ENCODE measurements at places on chromosomes 2 and 18. TPM values are rescaled to one million over a fixed set of nuclear protein-coding genes. Genes with fewer than 3 reads are reported as not detected.
A peak's percentile ranks its signal among the peaks of the same experiment; 100 is the strongest.

DNA sequence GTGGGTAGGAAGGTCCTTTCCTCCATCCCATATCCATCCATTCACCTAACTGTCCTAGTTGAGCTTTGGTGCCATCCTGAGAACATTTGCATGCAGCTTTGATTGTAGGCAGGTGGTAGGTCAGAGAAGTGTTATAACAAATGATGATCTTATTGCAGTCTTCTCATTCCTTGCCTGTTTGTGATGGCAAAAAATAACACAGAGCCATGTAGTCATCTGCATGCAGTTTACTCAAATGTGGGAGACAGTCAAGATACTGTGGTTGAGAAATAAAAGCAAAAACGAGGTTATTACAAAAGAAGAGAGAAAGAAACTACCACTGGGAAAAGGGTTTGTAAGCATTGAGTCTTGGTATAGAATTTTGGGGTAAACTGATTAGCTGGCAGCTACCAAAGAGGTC, 66.3 kb downstream of the AOX1 start:
- no peak for DNase-seq

- peak; percentile 79 for DNase-seq
Measured at GRCh38 chr2:174682007-174682577, 82.2 kb downstream of the CHRNA1 start.

GRCh38 chr2:187408926-187409325, 39.1 kb downstream of the CALCRL start:
- DNase-seq = no peak

GRCh38 chr2:134505446-134505845, 213.4 kb downstream of the TMEM163 start:
- DNase-seq = peak; percentile 7

- DNase-seq = no peak
Measured at GRCh38 chr2:236823041-236823629, 253.5 kb downstream of the ACKR3 start.

DNA sequence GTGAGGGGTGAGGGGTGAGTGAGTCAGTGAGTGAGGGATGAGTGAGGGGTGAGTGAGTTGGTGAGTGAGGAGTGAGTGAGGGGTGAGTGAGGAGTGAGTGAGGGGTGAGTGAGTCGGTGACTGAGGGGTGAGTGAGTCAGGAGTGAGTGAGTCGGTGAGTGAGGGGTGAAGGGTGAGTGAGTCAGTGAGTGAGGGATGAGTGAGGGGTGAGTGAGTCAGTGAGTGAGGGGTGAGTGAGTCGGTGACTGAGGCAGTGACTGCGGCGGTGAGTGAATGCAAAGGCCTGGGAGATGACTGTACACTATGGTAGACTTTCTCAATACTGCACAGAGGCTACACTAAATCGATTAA, 16.6 kb downstream of the THAP4 start:
- no peak for DNase-seq

GRCh38 chr2:97742381-97742847, 29.0 kb downstream of the ZAP70 start:
- peak; percentile 44 for DNase-seq

- DNase-seq = no peak
Measured at GRCh38 chr2:123648016-123648415, 377.1 kb upstream of the CNTNAP5 start.

- DNase-seq = peak; percentile 46
Measured at GRCh38 chr2:120245520-120246332, 6.9 kb upstream of the RALB start.

DNA sequence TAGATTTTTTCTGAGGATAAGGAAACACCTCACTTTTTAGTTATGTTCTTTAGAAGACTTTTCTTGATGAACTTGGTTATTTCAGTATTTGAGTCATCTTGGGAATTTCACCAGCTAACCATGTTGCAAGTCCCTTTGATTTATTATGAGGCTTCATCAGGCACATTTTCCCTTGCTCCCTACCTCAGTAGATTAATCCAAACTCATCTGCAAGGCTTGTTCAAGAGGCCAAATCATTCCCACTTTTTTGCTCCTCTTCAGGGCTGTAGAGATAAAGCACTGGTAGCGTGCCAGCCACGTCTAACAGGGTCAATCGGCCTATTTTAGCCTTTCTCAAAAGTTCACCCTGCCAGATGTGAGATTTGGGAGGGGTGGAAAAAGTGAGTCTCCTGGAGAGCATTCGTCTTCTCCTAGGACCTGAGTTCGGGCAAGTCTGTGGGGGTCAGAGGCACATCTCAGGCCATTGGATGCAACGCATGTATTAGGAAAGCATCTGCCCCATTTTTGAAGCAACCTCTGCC, 120.3 kb downstream of the RDH14 start:
- no peak for DNase-seq

DNA sequence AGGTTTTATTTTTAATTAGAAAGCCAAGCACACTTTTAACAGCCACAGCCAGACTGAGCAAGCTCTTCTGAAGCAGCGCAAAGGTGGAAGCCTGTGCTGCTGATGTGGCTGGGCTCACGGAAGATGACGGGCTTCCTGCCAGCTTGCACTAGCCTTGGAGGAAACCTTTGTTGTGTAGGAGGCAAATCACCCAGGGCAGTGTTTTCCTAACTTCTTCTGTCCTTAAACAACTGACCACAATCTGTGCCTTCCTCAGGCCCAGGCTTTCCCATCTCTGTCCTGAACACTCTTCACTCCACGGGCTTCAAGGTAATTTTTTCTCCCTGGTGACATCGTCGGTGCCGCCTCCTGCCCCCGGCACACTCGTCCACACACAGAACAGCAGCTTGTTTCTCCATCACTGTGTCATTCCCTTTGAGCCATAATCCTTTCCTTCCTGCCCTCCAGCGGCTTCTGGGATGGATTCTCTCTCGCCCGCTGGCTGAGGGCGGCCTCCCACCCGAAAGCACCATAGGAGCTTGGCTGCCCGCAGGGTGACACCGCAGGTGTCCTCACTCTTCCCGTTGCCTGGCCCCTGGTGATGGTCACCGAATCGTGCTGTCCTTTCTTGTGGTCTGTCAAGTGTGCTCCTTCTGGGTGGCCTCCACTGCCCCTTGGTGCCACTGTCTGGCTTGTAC, 31.1 kb upstream of the INHBB start:
- DNase-seq = peak; percentile 75

The TSN gene
- total RNA-seq = 43.9 TPM

DNA sequence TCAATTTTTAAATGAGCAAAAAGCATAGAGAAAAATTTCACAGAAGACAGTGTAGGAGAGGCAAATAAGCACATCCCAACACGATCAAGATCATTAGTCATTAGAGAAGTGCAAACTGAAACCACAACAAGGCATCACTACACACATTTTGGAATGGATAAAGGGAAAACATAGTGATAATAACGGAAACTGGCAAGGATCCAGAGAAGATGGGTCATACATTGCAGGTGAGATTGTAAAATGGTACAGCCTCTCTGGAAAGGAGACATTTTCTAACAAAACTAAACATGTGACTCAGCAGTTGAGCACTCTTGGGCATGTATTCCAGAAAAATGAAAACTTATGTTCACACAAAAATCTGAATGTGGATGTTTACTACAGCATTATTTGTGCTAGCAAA, 98.3 kb upstream of the TMEM17 start:
- no peak for DNase-seq

The CFC1 gene
- total RNA-seq = not detected

DNA sequence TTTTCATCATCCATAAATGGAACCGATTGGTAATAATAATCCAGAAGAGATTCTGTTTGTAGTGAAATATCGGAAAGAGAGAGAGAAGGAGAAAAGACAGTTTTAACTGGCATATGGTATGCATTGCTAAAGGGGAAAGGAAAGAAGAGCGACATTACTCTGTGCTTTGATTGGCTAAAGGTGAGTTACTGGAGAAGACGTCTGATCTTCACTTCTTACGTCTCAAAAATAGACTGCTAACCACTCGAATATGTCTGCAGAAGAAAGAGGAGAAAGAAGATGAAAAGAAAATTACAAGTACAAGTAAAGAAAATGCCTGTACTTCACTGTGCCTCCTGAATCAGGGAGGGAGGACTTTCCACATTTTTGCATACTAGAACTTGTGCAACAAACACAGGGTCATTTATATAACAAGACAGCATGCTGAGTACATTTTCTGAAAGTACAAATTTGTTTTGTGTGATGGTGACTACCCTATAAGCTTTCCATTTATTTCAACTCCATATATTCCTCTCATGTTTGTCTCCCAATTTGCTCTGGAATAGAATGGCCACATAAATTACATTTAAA, 787.2 kb downstream of the RNF144A start:
- no peak for DNase-seq

GRCh38 chr2:121039679-121040078, 245.3 kb downstream of the TFCP2L1 start:
- DNase-seq = no peak

GRCh38 chr2:133941666-133942065, 312.2 kb upstream of the MGAT5 start:
- no peak for DNase-seq

The KYNU gene
- 0.67 TPM for total RNA-seq

The EVA1A gene
- total RNA-seq = 2.7 TPM

The HAAO gene
- total RNA-seq = 2.5 TPM

The ARHGAP28 gene
- 2.1 TPM for total RNA-seq

- no peak for DNase-seq
Measured at GRCh38 chr2:238141541-238142318, 3.3 kb downstream of the KLHL30 start.

The CAPN13 gene
- not detected for total RNA-seq

- no peak for DNase-seq
Measured at GRCh38 chr2:114237331-114237730, 205.1 kb upstream of the DPP10 start.

DNA sequence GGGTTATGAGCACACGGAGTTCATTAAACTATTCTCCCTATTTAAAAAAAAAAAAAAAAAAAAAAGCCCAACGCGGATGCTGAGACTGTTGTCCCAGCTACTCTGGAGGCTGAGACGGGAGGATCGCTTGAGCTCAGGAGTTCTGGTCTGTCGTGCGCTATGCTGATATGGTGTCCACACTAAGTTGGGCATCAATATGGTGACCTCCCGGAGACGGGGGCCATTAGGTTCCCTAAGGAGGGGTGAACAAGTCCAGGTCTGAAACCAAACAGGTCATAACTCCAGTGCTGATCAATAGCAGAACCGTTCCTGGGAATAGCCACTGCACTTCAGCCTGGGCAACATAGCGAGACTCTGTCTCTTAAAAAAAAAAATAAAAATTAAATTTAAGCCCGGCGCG, 12.9 kb upstream of the ANKRD53 start:
- DNase-seq = peak; percentile 27

GRCh38 chr18:34153711-34154110, 71.0 kb downstream of the NOL4 start:
- DNase-seq = no peak

DNA sequence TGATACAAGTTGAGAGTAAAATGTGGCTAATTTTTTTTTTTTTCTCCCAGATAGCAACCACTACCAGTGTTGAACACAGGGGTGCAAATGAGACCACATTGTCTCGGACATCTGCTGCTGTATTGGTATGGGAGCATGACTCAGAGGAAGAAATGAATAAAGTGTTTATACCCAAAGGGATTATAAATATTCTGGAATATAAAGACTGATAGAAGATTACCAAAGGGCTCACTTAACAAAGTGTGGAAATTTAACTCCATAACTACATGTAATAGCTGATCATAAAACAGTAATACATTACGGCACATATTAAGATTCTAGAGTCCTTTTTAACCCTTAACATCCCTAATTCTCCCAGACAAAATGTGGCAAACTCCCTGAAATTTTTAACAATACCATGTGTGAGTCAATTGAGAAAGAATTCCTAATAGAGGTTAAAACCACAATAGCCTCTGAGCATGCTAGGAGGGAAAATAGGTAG, 1023.0 kb upstream of the ACVR2A start:
- no peak for DNase-seq

DNA sequence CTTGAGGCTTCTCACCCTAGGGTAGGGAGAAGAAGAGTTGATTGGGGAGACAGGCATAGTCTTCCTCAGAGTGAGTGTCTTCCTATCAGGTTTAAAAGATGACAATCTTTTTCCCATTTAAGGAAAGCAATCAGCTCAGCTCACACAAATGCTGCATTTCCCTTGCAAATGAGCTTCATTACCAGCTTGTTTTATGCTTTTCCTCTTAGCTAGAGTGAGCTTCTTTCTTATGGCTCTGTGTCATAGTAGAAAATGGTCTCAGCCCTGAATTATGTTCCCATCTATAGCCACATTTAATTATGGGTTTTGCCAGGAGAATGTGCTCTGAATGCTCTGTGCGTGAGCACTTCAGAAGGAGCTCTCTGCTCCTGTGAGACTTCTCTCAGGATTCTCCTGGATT, 112.8 kb upstream of the NCK2 start:
- DNase-seq = no peak

- DNase-seq = no peak
Measured at GRCh38 chr2:220969348-220969747, 602.8 kb downstream of the EPHA4 start.

DNA sequence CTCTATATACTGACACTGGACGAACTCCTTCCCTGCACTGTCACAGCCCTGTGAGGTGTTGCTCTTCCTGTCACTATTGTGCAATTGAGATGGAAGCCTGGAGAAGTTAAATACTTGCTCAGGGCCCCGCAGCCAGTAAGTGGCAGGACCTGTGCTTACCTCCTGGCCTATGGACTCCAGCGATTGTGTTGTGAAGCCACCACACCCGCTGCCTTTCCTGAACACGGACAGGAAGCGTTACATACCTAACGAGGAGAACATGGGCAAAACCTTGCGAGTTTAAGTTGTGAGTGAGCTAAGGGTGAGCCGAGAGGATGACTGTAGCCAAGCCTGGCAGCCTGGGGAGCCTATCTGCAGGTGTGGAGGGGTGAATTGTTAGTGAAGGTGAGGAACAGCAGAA, 26.1 kb downstream of the RAB31 start:
- DNase-seq = no peak

GRCh38 chr2:26526105-26526504, 48.2 kb upstream of the OTOF start:
- no peak for DNase-seq

GRCh38 chr18:55268628-55269275, 309.5 kb upstream of the CCDC68 start:
- DNase-seq = no peak

DNA sequence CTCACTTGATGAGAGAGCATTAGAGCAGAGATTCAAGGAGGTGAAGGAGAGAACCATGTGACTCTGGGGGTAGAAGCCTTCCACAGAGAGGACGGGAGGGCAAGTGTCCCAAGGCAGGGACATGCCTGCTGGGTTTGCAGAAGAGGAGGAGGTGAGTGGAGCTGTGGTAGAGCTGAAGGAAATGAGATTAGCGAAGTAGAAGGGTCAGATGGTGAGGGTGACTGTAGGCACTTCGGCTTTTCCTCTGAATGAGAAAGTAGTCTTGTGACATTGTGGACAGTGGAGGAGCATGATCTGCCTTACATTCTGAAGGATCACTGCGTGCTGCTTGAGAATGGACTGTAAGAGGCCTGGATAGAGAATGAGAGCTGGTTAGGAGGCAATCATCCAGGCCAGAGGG, 126.0 kb downstream of the NXPH2 start:
- no peak for DNase-seq

Data from cardiac septum (tissue), 1 donor.